ENCODE measurements at places on chromosomes 6 and 20. TPM values are rescaled to one million over a fixed set of nuclear protein-coding genes. Genes with fewer than 3 reads are reported as not detected.
A peak's percentile ranks its signal among the peaks of the same experiment; 100 is the strongest.

- no peak for DNase-seq
These were observed 435.7 kb upstream of the FKBP1C start for GRCh38 chr6:62775427-62776022.

DNA sequence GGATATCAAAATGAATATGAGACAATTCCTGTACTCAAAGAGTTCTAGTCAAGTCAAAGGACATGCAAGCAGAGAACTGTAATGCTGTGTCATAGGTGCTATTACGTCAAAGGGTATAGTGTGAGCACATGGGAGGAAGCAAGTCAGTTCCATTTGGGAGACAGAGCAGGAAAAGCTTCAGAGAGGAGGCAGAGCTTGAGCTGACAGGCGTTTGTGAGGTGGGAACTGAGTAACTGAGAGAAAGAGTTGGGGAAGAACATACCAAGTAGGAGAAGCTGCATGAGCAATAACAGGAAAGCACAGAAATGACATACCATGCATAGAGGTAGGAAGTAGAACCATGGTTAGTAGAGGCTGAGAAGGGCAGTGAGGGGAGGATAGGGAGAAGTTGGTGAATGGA lies 15.2 kb upstream of the SSR1 start:
- no peak for DNase-seq

- peak; percentile 2 for DNase-seq
These were observed 306.7 kb downstream of the CDH4 start for GRCh38 chr20:61558726-61559125.

DNA sequence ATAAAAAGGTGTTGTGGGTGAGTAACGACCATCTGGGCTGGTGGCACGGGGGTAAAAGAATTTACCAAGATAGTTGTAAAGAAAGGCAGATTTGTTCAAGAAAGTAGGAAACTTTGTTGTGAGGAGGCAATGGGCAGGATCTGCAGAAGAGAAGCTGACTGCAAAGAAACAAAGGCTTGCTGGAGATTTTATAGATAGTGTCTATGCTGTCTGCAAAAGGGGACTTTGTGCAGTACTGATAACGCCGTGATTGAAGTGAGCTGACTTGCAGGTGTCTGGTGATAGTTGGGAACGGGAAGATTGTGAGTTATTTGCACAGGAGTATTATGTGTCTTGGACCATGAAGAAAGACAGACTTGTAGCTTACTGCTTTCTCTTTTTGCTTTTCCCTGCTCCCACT lies 36.8 kb upstream of the GSTA3 start:
- no peak for DNase-seq

Gene MYB
- 0.54 TPM for total RNA-seq

Gene EYS
- 0.09 TPM for total RNA-seq

All from fibroblast of the aortic adventitia (primary cell).